PC-9 (cell line): ENCODE measurements at places on chromosomes 3 and 15. TPM values are rescaled to one million over a fixed set of nuclear protein-coding genes. Genes with fewer than 3 reads are reported as not detected.

DNA sequence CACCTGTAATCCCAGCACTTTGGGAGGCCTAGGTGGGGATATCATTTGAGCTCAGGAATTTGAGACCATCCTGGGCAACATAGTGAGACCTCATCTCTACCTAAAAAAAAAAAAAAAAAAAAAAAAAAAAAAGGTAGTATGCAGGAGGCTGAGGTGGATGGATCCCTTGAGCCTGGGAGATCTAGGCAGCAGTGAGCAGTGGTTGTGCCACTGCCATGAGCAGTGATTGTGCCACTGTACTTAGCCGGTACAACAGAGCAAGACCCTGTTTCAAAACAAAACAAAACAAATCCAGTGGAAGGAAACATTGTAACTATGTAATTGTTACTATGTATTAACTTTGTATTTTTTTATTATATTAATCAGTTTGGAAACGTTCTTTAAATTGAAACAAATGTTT is 5.9 kb downstream of the FEM1B start:
- DNase-seq: no peak

DNA sequence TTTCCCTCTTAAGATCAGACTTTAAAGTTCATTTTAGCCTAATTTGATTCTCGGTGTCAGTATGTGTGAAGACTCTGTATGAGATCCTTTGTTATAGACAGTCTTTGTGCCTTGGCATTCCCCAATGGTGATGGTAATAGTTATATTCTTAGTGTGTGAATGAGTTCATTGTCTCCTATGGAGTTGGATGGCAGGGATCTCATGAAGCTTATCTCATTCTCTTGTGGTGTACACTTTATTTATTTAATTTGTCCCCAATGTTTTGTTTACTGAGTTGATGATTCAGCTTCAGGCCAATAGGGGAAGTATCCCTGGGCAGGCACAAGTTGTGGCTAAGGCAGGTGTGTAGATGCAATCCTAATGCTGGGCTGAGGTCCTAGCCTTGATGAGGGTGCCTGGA is 222.0 kb upstream of the DPPA4 start:
- DNase-seq: peak; percentile 58

GPR160 gene
- total RNA-seq: 11.1 and 12.6 TPM in 2 replicates

FHIT gene
- total RNA-seq: 7.6 and 9.8 TPM in 2 replicates

DNA sequence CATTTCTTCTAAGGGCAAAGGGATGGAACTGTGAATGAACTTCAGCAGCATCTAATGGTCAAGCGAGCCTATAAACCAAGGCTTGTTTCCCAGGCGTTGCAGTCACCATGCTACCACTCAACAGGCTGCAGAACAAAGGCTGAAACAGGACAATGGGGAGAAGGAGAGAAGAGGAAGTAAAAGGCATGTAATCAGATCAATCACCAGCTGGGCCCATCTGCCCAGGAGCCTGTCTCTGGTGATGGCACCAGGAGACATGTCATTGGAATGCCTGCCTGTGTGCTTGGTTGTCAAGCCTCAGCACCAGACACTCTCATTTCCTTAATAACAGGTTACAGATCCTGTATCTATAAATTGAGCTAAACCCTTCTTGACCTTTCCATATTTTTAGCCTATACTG is 81.7 kb upstream of the UMPS start:
- no peak for DNase-seq

CHAC1 gene
- 5.3 and 8.6 TPM in 2 replicates for total RNA-seq

DNA sequence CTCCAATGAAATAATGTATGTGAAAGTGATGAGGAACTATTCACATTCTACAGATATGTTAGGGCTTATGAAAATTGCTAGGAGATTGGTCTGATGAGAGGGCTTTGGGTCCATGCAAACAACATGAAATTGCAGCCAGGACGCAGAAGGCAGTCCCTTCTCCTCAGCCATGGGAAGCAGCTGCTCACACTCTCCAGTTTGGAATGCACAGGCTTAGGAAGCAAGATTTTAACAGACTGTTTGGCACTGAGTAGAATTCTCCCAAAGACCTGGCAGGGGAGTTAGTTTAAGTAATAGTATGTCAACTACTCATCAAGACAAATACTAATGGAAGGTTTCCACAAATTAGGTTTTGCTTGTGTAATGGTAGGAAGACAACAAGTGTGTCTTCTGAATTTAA is 500.7 kb upstream of the ARRDC4 start:
- no peak for DNase-seq

DCLK3 gene
- not detected in 2 replicates for total RNA-seq

LSMEM2 gene
- total RNA-seq: 0.35 and 0.55 TPM in 2 replicates

DNA sequence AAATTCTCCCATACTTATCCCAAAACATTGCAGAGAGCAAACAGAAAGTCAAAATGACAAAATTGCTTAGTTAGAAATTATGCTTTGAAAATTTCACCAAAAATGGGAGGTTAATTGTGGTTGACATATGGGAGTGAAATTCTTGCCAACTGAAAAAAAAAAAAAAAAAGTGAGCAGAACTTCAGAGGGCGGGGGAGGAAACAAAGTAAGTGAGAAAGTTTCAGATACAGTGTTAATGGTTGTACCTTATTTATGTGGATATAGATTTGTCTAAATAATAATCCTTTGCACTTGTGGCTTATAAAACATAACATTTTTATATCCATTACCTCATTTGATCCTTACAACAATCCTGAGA is 91.5 kb upstream of the RAP2B start:
- DNase-seq: no peak

DNA sequence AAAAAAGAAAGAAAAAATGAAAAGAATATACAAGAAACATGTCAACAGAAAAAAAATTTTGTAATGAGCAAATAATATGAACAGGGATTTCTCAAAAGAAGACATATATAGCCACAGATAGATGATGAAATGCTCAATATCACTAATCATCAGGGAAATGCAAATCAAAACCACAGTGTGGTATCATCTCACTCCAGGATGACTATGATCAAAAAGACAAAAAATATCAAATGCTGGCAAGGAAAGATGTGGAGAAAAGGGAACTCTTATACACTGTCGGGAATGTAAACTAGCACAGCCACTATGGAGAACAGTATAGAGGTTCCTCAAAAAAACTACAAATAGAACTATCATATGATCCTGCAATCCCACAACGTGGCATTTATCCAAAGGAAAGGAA is 94.1 kb downstream of the C3orf70 start:
- DNase-seq: no peak

DNA sequence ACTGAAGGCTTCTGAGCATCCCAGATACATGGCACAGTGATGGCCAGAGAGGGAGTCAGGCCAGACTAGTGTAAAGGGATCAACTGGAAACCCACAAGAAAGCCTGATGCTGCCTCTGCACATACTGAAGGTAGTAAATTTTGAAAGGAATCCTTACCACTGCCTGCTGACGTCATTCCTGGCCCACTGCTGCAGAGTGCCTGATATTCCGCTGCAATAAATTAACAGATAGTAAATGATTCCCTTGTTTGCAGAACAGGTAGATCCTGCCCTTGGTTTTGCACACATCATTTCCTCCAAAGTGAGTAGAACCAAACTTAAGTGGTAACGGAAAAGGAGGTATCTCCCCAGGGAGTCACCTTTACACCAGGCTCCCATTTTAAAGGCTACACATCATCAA is 146.7 kb downstream of the FBN1 start:
- DNase-seq: no peak

DNA sequence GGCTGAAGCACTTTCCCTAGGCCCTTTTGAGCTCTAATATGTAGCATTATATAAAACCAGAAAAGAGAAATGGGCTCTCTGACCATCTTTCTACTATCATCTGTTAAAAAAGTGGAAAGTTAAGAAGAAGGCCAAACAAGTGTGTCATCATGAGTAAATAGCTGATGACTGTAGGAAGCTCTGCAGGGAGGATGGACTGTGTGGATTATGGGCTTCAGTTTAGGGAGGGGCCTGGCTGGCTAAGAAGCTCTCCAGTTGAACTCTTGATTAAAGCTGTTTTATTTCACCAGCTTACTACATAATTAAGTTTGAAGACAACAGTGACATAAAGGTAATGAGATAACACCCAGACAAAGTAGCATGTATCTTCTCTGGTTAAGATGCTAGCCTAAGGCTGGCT is 30.6 kb downstream of the INTS14 start:
- no peak for DNase-seq

GRCh38 chr15:26521130-26521529 is 251.7 kb downstream of the GABRB3 start:
- no peak for DNase-seq

DNA sequence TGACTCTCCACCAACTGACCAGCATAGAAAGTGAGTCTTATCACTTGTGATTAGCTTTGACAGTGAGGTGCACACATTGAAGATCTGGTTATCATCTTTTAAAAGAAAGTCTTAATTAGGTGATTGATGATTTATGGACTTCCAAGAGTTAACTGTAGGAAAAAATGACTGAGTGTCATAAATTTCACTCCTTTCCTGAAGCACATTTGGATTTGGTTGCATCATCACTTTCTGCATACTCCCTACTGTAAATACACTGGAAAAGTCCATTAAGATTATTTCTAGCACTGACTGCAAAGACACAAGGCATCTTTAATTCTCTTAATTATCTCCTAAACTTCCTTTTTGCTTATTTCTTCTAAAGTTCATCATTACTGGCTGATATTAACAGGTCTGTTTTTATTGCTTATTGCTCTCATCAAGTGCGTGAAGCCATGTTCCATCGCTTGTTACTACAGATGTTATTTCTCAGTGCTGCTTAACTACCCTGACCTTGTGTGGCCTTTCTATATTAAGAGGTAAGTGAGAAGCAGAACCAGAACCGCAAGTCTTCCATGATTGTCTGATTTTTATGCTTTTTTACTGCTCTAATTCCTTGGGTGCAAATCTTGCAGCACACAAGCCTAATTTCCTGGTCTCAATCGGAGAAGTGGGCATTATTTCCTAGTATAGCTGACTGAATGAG is 153.2 kb downstream of the MEIS2 start:
- no peak for DNase-seq

TPRG1 gene
- 1.7 and 1.9 TPM in 2 replicates for total RNA-seq

ASB14 gene
- not detected in 2 replicates for total RNA-seq

GRCh38 chr3:94252316-94252715 is 189.5 kb downstream of the NSUN3 start:
- no peak for DNase-seq

TM4SF1 gene
- total RNA-seq: 146 and 225 TPM in 2 replicates

- DNase-seq: no peak
These were observed 34.6 kb upstream of the CMSS1 start for GRCh38 chr3:99783011-99783573.

DISP2 gene
- total RNA-seq: 0.35 and 0.63 TPM in 2 replicates

ARL14 gene
- total RNA-seq: 13.0 and 17.6 TPM in 2 replicates

DNA sequence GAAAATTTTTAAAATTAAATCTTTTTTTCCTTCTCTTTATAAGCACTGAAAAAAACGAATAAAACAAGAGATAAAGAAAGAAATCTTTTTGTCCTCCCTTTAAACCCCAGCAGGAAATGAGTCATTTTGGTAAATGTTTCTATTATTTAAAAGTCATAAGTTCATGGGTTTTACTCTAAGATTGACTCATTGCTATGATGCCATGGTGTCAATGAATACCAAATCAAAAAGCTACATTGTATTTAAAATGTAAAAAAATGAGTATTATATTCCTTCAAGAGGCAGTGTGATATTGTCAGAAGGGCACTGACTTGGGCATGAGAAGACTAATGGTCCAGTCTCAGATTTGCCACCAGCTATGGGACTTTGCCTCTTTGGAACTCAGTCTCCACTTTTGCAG is 303.4 kb upstream of the DNAJC19 start:
- no peak for DNase-seq

- DNase-seq: peak; percentile 68
These were observed 7.5 kb upstream of the COLQ start for GRCh38 chr3:15528854-15529537.

DNA sequence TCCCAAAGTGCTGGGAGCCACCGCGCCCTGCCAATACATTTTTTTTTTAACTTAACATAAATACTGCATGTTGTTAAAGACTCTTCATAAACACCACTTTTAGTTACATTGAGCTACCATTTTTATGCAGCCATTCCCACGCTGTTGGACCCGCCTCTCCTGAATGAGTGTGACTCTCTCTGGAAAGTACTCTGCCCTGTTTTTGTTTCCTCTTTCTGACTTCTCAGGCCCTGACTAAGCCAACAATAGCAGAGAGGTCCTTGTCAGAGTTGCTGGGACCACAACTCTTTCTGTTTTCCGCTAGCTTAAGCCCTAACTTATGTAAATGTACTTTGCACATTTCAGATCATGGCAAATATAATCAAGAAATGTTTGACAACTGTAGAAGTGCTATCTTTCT is 35.2 kb downstream of the PARP15 start:
- DNase-seq: no peak

GRCh38 chr3:171255236-171255806 is 204.9 kb downstream of the TNIK start:
- no peak for DNase-seq

CKMT1B gene
- total RNA-seq: 1.6 TPM in 1 of 2 replicates, not detected in the other
